ENCODE measurements at places on chromosomes 13 and 19.
A peak's percentile ranks its signal among the peaks of the same experiment; 100 is the strongest.

DNA sequence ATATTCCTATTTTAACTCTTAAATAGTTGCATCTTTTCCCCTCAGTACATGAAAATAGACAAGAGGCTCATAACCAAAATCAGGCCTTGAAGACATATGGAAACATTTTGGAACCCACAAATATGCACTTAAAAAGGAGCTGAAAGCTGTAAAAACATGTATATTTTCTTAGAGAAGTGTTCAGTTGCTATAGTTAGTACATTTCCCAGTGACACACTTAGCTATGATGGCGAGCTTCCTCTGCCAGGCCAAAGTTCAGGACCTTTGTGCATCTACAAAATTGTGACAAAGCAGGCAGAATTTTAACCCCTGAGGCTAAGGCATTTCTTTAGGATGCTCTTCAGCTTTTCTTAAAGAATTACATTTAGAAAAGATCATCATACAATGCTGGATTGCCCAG lies 54.5 kb downstream of the RCBTB2 start:
- DNase-seq: no peak

- peak; percentile 4 for DNase-seq
Observed at GRCh38 chr13:37001921-37002250, 1.3 kb downstream of the EXOSC8 start.

DNA sequence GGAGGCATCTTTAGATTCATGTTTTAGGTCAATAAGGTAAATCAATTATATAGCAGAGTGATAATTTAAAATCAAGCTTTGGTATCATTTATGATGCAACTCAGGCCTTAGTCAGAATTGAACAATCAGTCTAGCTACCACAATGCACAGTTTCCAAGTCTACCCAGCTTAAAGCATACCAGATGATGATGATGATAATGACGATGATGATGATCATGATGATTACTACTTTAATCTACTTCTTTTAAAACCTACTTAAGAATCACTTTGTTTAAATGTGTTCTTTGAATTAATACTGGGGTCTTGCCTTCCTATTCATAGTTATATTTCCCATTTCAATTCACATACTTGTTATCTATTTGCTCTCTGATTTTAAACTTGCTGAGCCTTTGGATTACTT lies 1872.7 kb downstream of the OLFM4 start:
- DNase-seq: no peak

DNA sequence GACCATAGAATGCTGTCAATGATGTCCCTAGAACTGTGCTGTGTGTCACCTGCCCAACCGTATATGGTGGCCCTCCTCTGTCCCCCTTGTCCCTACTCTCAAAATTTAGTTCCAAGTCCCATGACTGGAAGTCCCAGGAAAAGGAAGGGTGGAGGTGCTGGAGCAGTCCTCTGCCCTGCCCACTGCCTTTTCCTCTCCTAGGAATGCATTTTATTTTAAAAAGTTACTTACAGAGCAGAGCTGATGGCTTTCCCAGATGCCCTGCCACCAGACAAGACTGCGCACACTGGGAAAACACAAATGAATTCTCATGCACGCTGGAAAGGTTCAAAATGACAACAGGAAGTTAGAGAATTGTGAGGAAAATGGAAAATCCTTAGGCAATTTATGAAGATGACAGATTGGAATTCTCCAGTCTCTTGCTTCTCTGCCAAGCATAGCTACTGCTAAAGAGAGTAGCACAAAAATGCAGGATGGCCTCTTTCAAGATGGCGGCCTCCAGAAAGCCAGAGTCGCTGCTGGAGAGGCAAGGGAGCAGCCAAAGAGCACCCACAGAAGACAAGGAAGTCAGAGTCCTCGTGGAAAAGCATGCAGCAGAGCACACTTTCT lies 117.1 kb upstream of the TSC22D1 start:
- no peak for DNase-seq

GRCh38 chr19:28401739-28402424 lies 811.1 kb downstream of the UQCRFS1 start:
- no peak for DNase-seq

- DNase-seq: no peak
Observed at GRCh38 chr13:47019977-47020376, 123.1 kb upstream of the HTR2A start.

DNA sequence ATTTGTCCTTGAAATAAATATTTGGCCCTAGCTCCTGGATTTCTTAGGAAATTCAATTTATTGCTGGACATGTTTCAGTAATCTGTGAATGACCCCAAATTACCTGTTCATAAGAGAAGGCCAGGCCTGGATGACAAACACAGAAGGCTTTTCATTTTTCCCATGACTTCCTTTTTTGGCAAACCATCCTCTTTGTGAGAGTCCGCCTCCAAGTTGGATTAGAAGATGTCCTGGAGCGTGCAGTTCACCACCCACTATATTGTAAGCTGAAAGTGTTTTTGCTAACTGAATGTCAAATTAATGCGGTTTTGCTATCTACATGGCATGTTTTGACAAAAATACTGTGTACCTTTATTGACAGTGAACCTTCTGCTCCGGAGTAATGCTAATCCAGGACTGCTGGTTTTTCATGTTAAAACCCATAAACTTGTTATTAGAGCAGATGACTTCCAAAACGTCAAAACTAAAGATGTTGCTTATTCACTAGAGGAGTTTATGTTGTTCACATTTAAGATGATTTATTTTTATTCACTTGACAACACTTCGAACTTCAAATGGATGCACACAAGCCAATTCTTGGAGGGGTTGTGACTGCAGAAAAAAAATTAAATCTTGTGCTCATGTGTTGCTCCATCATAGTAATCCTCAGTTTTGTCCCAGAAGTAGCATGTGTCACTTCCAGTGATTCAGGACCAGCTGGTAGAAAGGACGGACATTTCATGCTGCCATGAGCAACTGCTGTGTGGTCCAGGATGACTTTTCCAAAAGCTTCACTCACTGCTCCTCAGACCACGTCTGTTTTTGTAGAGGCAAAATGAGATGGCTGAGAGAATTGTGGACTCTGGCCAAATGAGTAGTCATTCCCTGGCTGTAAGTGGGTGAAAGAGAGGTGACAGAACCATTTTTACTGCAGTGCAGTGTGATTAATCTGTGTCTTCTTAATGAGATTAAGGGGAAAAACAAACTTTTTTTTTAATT lies 71.0 kb downstream of the ITGBL1 start:
- DNase-seq: no peak

DNA sequence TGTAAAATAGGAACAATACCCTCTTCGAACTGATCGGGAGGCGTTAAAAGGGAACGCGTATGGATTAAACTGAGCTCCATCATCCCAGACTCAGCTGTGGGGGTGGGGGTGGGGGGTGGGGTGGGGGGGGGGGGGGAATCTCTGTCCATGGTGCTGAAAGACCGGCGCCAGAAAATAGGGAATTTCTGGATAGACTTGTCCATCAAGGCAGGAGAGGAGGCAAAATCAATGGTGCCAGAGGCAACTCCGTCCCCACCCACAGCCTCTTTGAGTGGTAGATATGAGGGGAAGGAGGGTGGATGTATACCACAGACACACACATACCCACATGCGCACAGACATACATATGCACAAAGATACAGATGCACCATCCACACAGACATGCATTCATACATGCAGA lies 37.4 kb downstream of the ZNF787 start:
- DNase-seq: no peak

DNA sequence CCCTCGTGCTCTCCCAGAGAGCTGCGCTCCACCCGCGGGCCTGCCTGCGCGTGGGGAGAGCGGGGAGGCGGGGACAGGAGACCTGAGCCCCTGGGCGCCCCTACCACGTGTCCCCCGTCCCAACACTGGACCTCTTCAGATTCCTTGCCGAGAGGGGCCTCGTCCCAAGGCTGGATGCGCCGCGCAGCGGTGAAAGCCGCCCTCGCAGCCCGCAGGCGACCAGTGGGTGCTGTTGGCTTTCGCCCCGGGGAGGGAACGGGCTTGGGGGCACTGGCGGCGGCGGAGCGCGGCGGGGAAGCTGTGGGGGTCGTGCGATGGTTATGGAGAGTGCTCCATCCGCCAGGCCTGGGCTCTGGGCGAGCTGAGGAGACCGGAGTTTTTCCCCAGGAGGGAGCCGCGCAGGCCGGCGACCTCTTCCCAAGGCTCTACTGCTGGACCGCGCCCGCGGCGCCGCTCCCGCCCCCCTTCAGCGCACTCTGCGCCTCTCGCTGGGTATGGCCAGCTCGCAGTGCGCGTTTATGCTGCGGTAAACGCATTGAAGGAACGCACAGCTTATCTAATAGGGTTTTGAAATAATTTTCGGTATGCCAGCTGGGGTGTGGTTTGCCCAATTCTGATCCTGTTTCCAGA lies 17.2 kb upstream of the RNF17 start:
- DNase-seq: no peak

DNA sequence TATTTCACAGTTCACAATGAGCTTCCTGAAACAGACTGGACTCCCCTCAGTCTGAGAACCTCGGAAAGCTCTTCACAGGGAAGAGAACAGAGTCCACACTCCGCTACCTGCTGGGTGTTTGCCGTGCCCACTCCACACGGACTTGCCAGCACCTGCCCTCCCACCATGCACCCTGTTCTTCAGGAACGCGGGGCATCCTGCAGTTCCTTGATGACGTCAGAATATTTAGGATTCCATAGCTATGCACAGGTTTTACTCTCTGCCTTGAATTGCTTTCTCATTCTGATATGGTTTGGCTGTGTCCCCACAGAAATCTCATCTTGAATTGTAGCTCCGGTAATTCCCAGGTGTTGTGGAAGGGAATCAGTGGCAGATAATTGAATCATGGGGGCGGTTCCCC lies 74.4 kb upstream of the FARP1 start:
- no peak for DNase-seq

- no peak for DNase-seq
Observed at GRCh38 chr13:80100636-80101035, 240.3 kb downstream of the SPRY2 start.

DNA sequence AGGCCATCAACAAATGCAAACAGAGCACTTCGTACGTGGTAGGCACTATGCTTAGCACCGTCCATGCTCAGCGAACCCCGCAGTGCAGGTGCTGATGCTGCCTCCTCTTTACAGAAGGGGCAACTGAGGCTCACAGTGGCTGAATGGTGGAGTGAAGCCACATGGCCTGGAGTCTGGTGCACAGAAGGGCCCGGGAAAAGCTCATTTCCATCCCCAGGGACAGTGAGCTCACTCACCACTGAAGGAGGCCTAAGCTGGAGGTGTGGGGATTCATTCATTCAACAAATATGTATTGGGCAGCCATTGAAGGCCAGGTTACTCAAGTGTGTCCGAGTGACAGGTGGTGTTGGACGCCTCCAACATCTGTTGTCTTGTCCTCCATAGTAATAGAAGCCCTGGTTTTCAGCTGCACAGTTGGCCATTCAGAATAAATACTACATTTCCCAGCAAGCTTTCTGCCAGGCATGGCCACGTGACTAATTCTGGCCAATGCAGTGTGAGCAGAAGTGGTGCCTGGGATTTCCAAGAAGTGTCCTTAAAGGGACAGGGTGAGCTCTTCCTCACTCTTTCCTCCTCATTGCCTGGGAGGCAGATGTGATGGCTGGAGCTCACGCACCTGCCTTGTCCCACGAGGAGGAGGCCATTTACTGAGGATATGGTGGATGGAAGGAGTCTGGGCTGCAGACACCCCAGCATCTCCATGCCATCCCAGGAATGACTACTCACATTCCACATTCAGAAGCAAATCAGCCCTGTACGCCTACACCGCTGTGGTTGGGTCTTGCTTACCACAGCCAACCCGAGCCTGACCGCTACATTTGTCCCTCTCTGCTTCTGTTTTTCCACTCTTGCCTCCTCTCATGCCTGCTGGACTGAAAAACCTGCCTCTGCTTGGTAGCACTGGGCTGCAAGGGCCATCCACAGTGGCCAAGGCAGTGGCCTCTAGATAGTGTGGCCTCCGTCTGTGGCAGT lies 2.3 kb upstream of the ZNRF4 start:
- no peak for DNase-seq

DNA sequence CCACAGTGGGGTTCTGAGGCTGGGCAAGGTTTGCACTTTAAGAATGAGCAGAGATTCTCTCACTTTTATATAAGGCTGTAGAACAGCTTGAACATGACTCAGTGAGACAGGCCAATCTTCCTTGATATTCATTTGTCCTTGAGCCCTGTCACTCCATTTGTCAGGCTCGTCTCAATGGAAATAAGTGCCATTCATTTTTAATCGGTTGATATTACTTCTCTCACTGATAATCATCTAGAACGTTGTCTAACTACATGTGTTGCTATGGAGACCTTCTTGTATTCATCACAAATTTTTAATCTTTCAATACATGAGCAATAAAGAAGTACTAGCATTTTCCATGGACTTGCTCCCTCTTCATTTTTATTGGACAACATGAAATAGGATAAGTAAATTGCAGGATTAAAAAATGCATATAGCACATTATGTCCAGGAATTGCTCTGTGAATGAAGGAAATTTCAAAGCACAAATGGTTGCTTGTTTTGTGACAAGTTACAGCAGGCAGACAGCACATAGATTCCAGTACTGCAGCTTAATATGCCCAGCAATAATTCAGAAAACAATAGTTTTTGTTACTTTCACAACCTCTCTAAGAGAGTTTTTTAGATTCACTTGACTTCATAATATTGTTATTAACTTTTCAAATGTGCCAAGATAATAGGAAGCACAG lies 1178.4 kb upstream of the ATXN8OS start:
- DNase-seq: no peak

- no peak for DNase-seq
Observed at GRCh38 chr19:1167687-1168571, 6.1 kb downstream of the SBNO2 start.

- peak; percentile 73 for DNase-seq
Observed at GRCh38 chr19:49570138-49570856, 10.1 kb downstream of the NOSIP start.
